Thoracic aorta (tissue), 2 donors: ENCODE measurements at places on chromosomes 6 and 20. TPM values are rescaled to one million over a fixed set of nuclear protein-coding genes. Genes with fewer than 3 reads are reported as not detected.

Gene LGSN
- total RNA-seq = not detected

GRCh38 chr6:168416531-168416930 is 24.5 kb upstream of the SMOC2 start:
- peaks cover 11% of the 10 kb centered on the region for H3K4me1 ChIP-seq
- no peaks in the 10 kb centered on the region for H3K36me3 ChIP-seq
- H3K27ac ChIP-seq = no peak overlapping the region
- no peaks in the 10 kb centered on the region for H3K27me3 ChIP-seq
- no peak overlapping the region for H3K4me3 ChIP-seq

Gene SEMG1
- total RNA-seq = not detected

GRCh38 chr6:100379386-100379785 is 85.3 kb downstream of the SIM1 start:
- no peak for DNase-seq
- no peaks in the 10 kb centered on the region for H3K4me1 ChIP-seq
- no peaks in the 10 kb centered on the region for H3K27me3 ChIP-seq
- H3K27ac ChIP-seq = no peak overlapping the region
- no peaks in the 10 kb centered on the region for H3K36me3 ChIP-seq

DNA sequence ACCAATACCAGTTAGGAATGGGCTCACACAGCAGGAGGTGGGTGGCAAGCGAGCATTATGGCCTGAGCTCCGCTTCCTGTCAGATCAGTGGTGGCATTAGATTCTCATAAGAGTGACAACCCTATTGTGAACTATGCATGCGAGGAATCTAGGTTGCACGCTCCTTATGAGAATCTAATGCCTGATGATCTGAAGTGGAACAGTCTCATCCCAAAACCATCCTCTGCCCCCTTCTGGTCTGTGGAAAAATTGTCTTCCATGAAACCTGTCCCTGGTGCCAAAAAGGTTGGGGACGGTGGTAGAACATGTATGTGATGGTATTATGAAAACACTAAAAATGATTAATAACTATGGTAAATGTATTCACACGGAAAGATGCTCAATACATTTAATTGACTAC is 99.7 kb upstream of the HIVEP1 start:
- no peaks in the 10 kb centered on the region for H3K4me1 ChIP-seq
- no peaks in the 10 kb centered on the region for H3K27me3 ChIP-seq
- DNase-seq = no peak
- H3K36me3 ChIP-seq = no peaks in the 10 kb centered on the region
- no peak overlapping the region for H3K27ac ChIP-seq
- no peak overlapping the region for H3K4me3 ChIP-seq

GRCh38 chr20:50916934-50917333 is 14.3 kb downstream of the ADNP start:
- H3K36me3 ChIP-seq = no peaks in the 10 kb centered on the region
- H3K4me3 ChIP-seq = no peak overlapping the region
- no peak overlapping the region for H3K27ac ChIP-seq
- H3K4me1 ChIP-seq = peaks cover 69% of the 10 kb centered on the region
- DNase-seq = no peak
- H3K27me3 ChIP-seq = no peaks in the 10 kb centered on the region

Gene XKR7
- not detected for total RNA-seq

- H3K4me1 ChIP-seq = no peaks in the 10 kb centered on the region
- H3K4me3 ChIP-seq = no peak overlapping the region
- DNase-seq = no peak
- no peak overlapping the region for H3K27ac ChIP-seq
- peaks cover 4% of the 10 kb centered on the region for H3K36me3 ChIP-seq
- H3K27me3 ChIP-seq = no peaks in the 10 kb centered on the region
Observed at GRCh38 chr6:100518588-100518987, 53.9 kb upstream of the SIM1 start.

Gene EDN1
- total RNA-seq = 6.5 TPM

DNA sequence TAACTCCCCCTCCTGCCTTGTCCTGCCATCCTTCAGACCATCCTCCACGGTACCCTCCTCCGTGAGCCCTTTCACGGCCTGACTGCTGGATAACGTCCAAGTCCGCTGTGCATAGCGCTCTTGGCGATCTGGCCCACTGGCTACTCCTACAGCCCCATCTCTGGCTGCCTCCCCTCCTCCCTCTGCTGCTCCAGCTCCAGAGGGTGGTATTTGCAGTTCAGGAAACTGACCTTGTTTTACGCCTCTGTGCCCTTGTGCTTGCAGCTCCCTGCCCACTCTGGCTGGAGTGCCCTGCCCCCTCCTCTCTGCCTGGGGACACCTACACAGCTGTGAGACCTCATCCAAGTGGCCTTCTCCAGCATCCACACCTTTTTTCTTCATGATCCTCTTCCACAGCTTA is 6.5 kb upstream of the RREB1 start:
- DNase-seq = no peak
- H3K4me1 ChIP-seq = no peaks in the 10 kb centered on the region
- H3K36me3 ChIP-seq = no peaks in the 10 kb centered on the region
- H3K27me3 ChIP-seq = no peaks in the 10 kb centered on the region

GRCh38 chr6:150266309-150266708 is 102.5 kb upstream of the IYD start:
- H3K4me3 ChIP-seq = no peak overlapping the region
- H3K27ac ChIP-seq = no peak overlapping the region
- H3K36me3 ChIP-seq = no peaks in the 10 kb centered on the region
- no peaks in the 10 kb centered on the region for H3K27me3 ChIP-seq

Gene LAMP5
- total RNA-seq = not detected

- peaks cover 33% of the 10 kb centered on the region for H3K4me1 ChIP-seq
- DNase-seq = no peak
- no peak overlapping the region for H3K4me3 ChIP-seq
- H3K27ac ChIP-seq = peak overlapping the region; percentile 36
Observed at GRCh38 chr20:50146214-50146613, 7.3 kb downstream of the PEDS1 start.

DNA sequence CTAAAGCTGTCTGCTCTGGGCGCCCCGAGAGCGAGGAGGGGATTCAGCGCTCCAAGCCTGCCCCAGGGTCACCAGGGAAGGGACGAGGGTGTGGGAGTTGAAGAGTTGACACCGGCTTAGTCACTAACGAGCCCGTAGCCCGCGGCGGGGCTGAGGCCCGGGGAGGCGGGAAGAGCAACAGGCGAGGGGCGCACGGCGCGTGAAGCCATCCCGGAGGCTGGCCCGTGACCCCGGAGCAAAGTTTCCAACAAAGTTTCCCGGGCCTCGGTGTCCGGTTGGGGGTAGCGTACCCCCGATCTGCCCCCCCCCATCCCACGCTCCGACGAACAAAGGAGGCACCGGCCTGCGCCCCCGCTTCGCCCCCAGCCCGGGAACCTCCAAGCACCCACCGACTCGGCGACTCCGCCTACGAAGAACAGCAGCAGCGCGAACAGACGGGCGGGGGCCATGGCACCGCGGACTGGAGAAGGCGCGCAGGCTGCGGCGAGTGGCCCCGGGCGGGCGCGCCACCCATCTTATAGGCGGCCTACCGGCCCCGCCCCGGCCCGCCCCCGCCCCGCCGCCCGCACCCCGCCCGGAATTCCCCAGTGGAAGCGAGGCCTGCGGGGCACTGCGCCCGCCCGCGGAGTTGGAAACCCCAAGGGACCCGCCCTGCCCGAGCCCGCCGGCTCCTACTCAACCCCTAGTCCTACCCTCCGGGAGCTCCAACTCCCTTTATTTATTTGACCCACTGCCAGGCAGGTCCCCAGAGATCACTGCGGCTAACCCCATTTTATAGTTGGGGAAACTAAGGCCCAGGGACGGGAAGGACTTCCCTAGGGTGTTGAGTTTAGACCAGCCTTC is at the start of gene SDC4:
Gene SDC4, minus strand, starts transcription at position 489 of the 843 bp plus-strand sequence. Its CDS starts 40 bp downstream, at position 449.
- peak within 1 kb of the TSS; percentile 85 for H3K4me3 ChIP-seq
- H3K27ac ChIP-seq = peak within 1 kb of the TSS; percentile 93
- DNase-seq = no peak
- no peaks in the 10 kb centered on the region for H3K27me3 ChIP-seq

DNA sequence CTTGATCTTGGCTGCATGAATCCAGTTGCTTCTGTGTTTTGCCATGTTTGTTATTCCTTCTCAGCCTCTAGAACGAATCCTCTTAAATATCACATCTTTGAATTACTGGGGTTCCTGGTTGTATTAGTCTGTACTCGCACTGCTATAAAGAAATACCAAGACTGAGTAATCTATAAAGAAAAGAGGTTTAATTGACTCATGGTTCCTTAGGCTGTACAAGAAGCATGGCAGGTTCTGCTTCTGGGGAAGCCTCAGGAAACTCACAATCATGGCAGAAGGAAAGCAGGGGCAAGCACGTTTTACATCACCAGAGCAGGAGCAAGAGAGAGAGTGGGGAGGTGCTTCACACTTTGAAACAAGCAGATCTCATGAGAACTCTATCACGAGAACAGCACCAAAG is 18.0 kb upstream of the BFSP1 start:
- H3K27me3 ChIP-seq = no peaks in the 10 kb centered on the region
- H3K4me3 ChIP-seq = no peak overlapping the region
- H3K36me3 ChIP-seq = no peaks in the 10 kb centered on the region
- peaks cover 35% of the 10 kb centered on the region for H3K4me1 ChIP-seq
- DNase-seq = no peak
- peak overlapping the region; percentile 67 for H3K27ac ChIP-seq

DNA sequence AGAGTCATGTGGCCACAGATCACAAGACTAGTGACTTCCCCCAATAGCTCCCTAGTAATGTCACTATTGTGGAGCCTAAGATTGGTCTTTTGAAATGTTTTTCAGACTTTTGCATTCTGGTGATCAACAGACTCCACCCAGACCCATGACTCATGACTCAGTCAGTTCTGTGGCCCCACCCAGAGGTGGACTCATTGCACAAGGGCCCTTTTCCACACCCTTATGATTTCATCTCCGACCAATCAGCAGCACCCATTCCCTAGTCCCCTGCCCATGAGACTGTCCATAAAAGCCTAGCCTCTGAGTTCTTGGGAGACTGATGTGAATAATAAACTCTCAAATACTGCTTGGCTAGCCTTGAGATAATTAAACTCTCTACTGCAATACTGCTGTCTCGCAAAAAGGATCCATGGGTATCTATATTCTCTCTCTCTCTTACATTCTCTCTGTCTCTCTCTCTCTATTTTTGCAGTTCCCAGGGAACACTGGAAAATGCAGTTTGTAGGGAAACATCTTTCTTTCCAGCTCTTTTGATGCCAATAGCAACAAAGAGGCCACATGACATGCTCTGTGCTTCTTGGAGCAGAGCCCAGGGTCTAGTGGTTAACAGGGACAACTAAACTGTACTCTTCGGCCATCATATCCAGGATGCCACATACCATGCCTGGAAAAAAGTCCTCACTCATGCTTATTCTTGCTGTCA is 71.3 kb upstream of the IYD start:
- no peaks in the 10 kb centered on the region for H3K27me3 ChIP-seq
- H3K27ac ChIP-seq = no peak overlapping the region
- no peak overlapping the region for H3K4me3 ChIP-seq
- no peak for DNase-seq
- H3K4me1 ChIP-seq = no peaks in the 10 kb centered on the region
- H3K36me3 ChIP-seq = no peaks in the 10 kb centered on the region

DNA sequence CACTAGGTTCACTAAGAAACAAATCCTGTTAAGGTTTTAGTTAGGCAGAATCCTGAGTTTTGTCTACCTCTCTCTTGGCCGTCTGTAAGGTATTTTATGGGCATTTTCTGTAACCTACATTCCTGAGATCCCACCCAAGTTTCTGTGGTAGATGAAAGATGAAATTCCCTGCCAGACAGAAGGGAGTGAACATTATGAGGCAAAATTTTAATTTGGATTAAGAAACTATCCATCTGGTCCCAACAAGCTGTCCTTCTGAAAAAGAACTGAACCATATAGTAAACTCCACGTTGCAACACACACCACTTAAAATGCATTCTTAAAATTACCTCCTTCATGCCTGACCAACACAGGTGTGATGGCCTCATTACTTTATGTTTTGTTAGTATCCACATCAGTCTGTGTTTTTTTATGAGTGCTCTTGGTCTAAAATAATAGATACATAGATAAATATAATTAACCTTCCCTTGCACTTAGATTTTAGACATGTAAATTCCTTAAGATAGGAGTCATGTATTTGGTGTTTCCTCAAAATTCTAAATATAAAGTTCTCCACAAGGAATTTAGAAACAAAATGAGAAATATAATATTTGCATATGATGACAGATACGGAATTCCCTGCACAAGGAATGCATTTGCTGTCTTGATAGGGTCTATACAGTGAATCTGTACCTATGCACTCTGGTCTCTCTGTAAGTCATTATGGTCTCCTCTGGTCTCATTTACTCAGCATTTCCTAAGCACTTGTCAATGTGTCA is 86.5 kb downstream of the CHD6 start:
- H3K36me3 ChIP-seq = no peaks in the 10 kb centered on the region
- H3K27me3 ChIP-seq = no peaks in the 10 kb centered on the region
- DNase-seq = no peak
- peaks cover 27% of the 10 kb centered on the region for H3K4me1 ChIP-seq
